CD4-positive, alpha-beta memory T cell (primary cell): ENCODE measurements at places on chromosomes 6 and 20.
A peak's percentile ranks its signal among the peaks of the same experiment; 100 is the strongest.

DNA sequence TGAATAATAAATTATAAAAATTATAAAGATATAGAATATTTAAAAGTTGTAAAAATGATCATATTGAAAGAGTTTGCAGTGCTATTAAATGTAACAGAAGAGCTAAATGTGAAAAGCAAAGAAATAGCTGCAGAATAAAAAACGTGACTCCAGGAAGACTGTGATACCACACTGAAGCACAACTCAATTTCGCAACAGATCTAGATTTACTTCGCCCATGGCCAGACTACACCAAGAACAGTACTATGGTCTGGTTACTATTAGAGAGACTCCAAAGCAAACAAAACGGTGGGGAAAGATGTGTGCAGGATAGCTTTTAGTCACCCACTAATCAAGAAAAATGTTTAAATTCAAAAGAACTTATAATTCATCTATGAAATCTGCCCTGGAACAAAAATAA, 1.9 kb downstream of the CHD6 start:
- no peak overlapping the region for H3K27ac ChIP-seq
- no peak for DNase-seq
- H3K4me1 ChIP-seq: peaks cover 49% of the 10 kb centered on the region
- no peak overlapping the region for H3K4me3 ChIP-seq

- no peaks in the 10 kb centered on the region for H3K36me3 ChIP-seq
- H3K4me3 ChIP-seq: no peak overlapping the region
- H3K27me3 ChIP-seq: peaks cover 69% of the 10 kb centered on the region
- peaks cover 58% of the 10 kb centered on the region for H3K4me1 ChIP-seq
- H3K27ac ChIP-seq: no peak overlapping the region
These were observed 41.1 kb upstream of the OSTM1 start for GRCh38 chr6:108115598-108116058.

DNA sequence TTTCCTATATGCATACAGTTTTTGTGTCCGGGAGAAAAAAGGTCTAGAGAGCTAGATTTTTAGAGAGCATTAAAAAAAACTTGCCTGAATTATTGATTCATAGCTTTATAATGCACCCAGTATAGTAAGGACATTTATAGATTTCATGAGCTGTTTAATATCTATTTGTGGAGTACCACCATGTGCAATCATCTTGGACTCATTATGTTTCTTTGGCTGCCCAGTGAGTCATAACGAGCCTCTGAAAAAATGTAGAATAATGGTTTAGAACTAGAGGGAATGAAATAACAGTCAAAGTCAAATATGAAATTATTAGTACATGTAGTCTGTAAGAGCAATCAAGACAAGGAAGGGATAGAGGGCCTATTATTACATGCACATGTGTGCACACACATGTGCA, 350.0 kb downstream of the CD83 start:
- DNase-seq: no peak
- no peak overlapping the region for H3K4me3 ChIP-seq
- H3K4me1 ChIP-seq: no peaks in the 10 kb centered on the region
- no peaks in the 10 kb centered on the region for H3K36me3 ChIP-seq
- H3K27me3 ChIP-seq: no peaks in the 10 kb centered on the region

- DNase-seq: no peak
- H3K36me3 ChIP-seq: peaks cover 76% of the 10 kb centered on the region
- H3K4me1 ChIP-seq: peaks cover 14% of the 10 kb centered on the region
- no peaks in the 10 kb centered on the region for H3K27me3 ChIP-seq
- H3K27ac ChIP-seq: peak overlapping the region; percentile 24
- no peak overlapping the region for H3K4me3 ChIP-seq
These were observed 28.4 kb downstream of the UQCC2 start for GRCh38 chr6:33683051-33683571.

DNA sequence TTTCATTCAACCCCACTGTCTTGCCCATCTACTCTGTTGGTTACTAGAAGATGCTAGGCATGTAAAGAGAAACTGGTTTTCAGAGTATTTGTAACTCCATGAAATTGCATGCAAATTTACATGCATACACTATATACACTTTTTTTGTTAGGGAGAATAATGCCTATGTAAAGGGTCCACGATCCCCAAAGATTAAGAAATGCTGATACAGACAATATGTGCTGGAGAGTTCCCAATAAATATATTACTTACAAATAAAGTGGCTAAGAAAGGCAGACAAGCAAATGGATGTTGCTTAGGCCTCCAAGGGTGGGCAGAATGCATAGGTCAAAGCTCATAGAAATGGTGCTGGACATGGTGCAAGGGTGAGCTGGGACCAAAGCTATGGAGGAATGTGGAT, 109.6 kb upstream of the NHSL1 start:
- no peak overlapping the region for H3K27ac ChIP-seq
- H3K4me3 ChIP-seq: no peak overlapping the region
- no peaks in the 10 kb centered on the region for H3K4me1 ChIP-seq

DNA sequence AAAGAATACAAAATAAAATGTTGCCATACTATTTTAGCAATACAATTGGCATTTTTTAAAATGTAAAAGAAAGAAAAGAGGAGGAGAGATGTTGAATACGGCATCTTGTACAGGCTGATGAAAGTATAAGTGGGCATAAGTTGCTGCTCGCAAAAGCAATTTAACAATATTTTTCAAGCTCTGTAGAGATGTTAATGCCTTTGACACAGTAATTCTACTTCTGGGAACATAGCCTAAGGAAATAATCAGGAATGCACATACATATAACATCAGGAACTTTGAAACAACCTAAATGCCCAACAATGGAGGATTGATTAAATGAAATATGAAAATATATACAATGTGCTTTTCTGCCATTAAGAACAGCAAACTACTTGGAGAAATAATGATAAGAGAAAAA, 80.2 kb downstream of the LRRC1 start:
- DNase-seq: no peak
- no peak overlapping the region for H3K4me3 ChIP-seq
- H3K36me3 ChIP-seq: no peaks in the 10 kb centered on the region
- no peaks in the 10 kb centered on the region for H3K4me1 ChIP-seq

DNA sequence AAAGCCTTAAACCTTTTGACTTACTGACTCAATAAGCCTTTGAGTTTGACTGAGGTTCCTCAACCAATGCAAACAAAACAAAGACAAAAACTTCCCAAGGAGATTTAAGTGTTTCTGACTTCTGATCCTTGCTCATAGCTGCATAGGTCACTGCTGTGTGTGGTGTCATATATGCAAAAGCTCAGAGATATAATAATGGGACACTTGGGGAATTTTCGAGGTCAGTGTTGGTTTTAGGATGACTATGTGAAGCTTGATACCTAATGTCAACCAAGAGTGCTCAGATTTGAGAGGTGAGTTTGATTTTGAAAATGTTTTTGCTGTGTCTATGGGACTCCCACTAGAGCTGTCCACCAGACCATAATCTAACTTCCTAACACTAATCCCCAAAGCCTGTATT, 26.2 kb downstream of the ZKSCAN8 start:
- no peaks in the 10 kb centered on the region for H3K4me1 ChIP-seq
- no peak overlapping the region for H3K4me3 ChIP-seq
- no peak overlapping the region for H3K27ac ChIP-seq
- no peaks in the 10 kb centered on the region for H3K27me3 ChIP-seq
- DNase-seq: no peak
- no peaks in the 10 kb centered on the region for H3K36me3 ChIP-seq

GRCh38 chr6:15508931-15509330, 153.9 kb downstream of the DTNBP1 start:
- H3K27me3 ChIP-seq: no peaks in the 10 kb centered on the region
- no peak overlapping the region for H3K27ac ChIP-seq
- H3K4me3 ChIP-seq: no peak overlapping the region
- peaks cover 82% of the 10 kb centered on the region for H3K36me3 ChIP-seq

DNA sequence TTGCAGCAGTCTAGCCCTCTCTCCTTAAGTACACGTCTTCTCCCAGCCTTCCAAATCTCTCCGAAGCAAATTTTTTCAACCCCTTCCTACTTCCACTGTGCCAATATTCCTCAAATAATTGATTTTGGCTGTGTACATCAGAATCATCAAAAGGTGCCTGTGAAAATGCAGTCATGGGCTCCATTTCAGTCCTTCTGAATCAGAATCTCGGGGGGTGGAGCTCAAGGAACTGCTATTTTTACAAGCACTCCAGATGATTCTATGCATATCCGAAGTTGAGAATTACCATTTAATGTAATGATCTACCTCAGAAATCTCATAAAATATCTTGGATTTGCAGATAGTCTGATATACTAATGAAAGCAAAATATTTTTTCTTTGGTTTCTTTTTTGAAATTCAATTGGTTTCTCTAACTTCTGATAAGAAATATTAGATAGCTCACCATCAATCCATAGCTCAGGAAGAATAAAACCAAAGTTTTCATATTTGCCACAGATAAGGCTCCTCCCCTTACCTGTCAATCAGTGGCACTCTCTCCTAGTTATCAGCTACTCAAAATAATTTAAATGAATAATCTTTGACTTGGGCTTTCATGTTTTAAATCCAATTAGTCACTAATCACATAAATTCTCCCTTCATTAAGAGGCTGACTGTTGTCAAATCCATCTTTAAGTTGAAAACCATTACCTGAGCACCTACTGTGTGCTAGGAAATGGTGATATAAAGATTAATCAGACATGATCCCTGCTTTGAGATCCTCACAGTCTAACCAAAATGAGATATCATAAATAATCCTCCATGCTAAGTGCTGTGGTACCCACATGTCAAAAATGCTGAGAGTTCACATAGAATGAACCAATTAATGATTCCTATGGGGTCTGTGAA, 36.4 kb upstream of the STXBP5 start:
- no peak overlapping the region for H3K4me3 ChIP-seq
- no peaks in the 10 kb centered on the region for H3K36me3 ChIP-seq
- H3K27ac ChIP-seq: no peak overlapping the region
- H3K4me1 ChIP-seq: no peaks in the 10 kb centered on the region

- H3K4me3 ChIP-seq: no peak overlapping the region
- H3K36me3 ChIP-seq: no peaks in the 10 kb centered on the region
- H3K4me1 ChIP-seq: no peaks in the 10 kb centered on the region
- no peaks in the 10 kb centered on the region for H3K27me3 ChIP-seq
- DNase-seq: no peak
These were observed 242.7 kb downstream of the CLIC5 start for GRCh38 chr6:45772886-45773495.

DNA sequence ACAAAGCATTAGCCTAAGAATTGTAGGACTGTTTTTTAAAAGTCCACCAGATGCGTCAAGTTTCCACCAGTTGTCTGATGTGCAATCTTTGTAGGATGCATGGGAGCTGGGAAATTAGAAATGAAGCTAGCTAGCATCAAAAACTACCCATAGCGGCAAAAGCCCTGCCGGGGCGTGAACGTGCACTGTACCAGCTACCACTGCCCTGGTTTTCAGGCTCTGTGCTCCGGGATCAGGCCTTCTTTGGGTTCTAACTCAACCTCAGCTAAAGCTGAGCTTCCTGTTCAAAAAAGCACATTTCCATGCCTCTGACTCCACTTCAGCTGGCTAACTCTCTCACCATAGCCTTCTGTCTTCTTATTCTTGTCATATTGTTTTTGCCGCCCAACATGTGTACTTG, 26.9 kb upstream of the FUCA2 start:
- H3K4me3 ChIP-seq: peak overlapping the region; percentile 42
- H3K36me3 ChIP-seq: no peaks in the 10 kb centered on the region
- H3K27ac ChIP-seq: peak overlapping the region; percentile 73
- DNase-seq: no peak
- peaks cover 63% of the 10 kb centered on the region for H3K4me1 ChIP-seq
- no peaks in the 10 kb centered on the region for H3K27me3 ChIP-seq

DNA sequence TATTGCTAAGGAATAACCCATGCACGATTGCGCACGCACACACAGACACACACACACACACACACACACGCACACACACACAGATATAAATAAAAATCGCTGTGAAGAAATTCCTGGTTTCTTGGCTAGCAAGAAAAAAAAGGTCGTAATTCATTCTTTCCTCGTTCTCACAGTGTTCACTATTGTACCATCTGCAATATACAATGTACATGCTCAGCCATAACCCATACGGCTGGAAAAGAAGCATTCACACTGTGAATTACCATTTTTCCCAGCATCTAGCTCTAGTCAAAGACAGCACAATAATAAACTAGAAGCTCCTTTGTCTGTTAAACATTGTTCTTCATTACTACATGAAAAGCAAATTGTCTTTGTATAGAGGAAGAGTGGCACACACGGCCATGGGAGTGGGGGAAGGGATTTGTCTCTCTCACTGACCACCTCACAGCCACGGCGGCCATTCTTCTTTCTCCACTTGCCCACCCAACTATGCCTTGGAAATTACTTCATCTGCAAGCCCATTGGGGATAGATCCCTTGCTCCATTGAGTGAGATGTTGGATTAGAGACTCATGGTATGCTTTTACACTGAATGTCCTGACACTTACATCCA, 115.3 kb upstream of the ID4 start:
- DNase-seq: no peak
- H3K4me1 ChIP-seq: no peaks in the 10 kb centered on the region
- H3K27ac ChIP-seq: no peak overlapping the region
- no peak overlapping the region for H3K4me3 ChIP-seq

DNA sequence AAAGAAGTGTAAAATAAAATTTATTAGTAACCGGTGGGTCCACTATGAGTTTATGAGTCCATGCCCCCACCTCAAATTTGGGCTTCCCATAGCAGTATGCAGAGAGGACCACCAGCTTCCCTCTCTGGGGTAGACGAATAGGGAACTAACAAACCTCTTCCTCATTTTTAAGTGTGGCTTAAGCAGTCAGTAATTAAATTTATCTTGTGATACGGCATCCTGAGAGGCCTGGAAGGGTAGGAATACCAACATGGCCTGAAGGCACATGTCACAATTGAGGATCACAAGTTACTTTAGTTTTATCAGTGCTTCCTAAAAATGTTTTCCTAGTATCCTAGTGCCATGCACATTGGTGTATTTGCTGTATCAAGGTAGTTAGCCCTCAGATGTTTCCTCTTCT, 239.9 kb downstream of the HIVEP2 start:
- H3K4me3 ChIP-seq: no peak overlapping the region
- no peak for DNase-seq
- peaks cover 4% of the 10 kb centered on the region for H3K4me1 ChIP-seq
- no peaks in the 10 kb centered on the region for H3K27me3 ChIP-seq
- no peak overlapping the region for H3K27ac ChIP-seq

GRCh38 chr20:38092260-38092857, 58.8 kb downstream of the RPRD1B start:
- DNase-seq: no peak
- H3K4me1 ChIP-seq: peaks cover 41% of the 10 kb centered on the region
- no peaks in the 10 kb centered on the region for H3K27me3 ChIP-seq
- no peak overlapping the region for H3K27ac ChIP-seq

GRCh38 chr6:53109612-53110011, 39.0 kb downstream of the GCM1 start:
- no peaks in the 10 kb centered on the region for H3K27me3 ChIP-seq
- peaks cover 11% of the 10 kb centered on the region for H3K4me1 ChIP-seq
- no peak overlapping the region for H3K27ac ChIP-seq
- H3K4me3 ChIP-seq: no peak overlapping the region
- H3K36me3 ChIP-seq: no peaks in the 10 kb centered on the region

GRCh38 chr20:31430568-31431115, 9.8 kb upstream of the DEFB123 start:
- H3K4me3 ChIP-seq: no peak overlapping the region
- no peaks in the 10 kb centered on the region for H3K27me3 ChIP-seq
- H3K4me1 ChIP-seq: no peaks in the 10 kb centered on the region
- H3K36me3 ChIP-seq: no peaks in the 10 kb centered on the region
- no peak for DNase-seq

- H3K4me3 ChIP-seq: no peak overlapping the region
- H3K27ac ChIP-seq: no peak overlapping the region
- H3K4me1 ChIP-seq: no peaks in the 10 kb centered on the region
- no peaks in the 10 kb centered on the region for H3K27me3 ChIP-seq
These were observed 10.9 kb upstream of the SGK1 start for GRCh38 chr6:134328792-134329191.
